ENCODE measurements at places on chromosomes 12 and 14.

DNA sequence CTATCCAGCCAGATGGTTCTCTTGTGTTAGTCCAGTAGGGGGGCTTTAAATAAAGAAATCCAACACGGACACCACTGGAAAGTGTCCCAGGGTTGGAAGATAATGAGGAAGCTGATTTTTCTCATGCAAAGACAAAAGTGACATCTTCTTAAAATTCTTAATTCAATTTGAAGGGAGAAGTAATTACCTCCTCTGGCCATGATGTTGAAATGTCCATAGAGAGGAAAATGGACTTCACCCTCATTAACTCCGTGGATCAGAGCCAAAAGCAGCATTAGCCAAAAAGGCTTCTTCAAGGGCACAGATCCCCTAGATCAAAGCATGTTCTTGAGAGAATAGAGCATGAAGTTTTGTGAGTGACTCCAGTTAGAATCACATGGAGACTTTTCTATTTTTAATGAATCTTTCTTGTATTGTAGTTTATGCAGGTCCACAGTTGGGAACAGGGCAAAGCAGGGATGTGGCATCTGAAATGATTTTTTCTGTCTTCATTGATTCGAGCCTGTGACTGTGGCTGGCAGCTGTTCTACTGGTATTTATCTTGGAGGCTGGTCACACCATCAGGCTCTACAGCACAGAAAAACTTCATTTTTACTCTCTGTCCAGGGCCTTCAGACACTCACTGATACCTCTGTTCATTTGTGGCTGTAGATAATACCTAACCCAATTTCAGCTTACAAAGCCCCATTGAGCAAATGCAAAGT lies 1002.5 kb downstream of the AACS start:
- DNase-seq: no peak

DNA sequence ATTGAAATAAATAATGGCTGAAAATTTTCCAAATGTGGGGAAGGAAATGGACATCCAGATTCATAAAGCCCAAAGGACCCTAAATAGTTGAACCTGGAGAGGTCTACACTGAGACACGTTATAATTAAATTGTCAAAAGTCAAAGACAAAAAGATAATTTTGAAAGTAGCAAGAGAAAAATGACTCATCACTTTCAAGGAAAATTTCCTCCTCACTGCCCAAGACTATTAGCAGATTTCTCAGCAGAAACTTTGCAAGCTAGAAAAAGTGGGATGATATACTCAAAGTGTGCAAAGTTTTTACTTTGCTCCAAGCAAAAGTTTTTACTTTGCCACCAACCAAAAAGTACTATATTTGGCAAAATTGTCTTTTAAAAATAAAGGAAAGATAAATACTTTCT lies 15.9 kb upstream of the KRT83 start:
- no peak for DNase-seq

DNA sequence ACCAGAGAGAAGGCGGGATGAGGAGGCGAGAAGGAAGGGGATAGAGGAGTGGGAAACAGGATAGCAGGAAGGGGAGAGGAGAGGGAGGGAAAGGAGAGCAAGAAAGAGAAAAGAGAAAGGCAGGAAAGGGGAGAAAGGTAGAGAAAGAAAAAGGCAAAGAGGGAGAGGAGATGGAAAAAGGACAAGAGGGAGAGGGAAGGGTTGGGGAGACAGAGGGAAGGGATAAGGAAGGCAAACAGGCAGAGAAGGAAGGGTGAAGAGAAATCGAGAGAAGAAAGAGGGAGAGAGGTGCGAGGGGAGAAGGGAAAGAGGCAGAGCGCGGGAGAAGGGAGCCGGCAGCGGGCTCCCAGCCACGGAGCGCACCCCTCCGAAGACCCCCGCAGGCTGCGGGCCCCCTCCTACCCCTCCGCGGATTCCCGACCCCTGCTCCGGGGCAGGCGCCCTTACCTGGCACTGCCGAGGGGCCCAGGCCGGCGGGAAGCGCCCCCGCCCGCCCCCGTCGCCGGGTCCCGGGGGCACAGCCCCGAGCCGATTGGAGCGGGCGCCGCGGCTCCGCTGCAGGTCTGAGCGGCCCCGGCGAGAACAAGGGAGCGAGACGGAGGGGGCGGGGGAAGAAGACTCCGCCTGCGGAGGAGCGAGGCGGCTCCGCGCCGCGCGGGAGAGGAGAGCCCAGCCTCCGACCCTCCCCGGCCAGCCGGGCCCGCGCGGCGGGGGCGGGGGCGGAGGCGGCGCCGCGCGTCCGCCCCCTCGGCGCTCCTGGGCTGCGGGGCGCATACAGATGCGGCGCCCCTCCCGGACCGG lies at the start of gene CDH24:
CDH24 (minus strand) TSS at position 565 of the 801 bp plus-strand sequence. CDS start 1,787 bp downstream, outside the sequence.
- DNase-seq: no peak

DNA sequence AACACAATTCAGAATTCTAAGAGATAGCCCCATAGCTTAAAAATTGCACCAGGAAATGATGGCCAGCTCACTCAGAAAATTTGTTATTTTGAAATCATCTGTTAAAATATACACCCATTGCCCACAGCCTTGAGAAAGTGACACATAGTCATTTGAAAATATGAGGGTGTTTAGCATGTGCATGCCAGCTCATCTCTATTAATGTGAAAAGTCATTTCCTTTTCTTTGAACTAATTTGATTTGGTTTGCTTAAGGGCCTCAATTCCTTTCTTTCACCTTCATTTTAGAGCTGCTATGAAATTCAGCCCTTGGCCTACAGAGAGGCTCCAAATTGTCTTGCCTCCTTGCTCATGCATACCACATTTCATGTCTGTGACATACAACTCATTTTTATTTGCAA lies 241.4 kb downstream of the PHLDA1 start:
- no peak for DNase-seq

GRCh38 chr12:111995782-111996480 lies 17.0 kb downstream of the TMEM116 start:
- no peak for DNase-seq

GRCh38 chr14:74647678-74648461 lies 35.8 kb upstream of the LTBP2 start:
- no peak for DNase-seq

- DNase-seq: no peak
Observed at GRCh38 chr12:68011882-68012207, 22.6 kb downstream of the IFNG-AS1 start.

- no peak for DNase-seq
Observed at GRCh38 chr12:32148372-32148771, 41.7 kb downstream of the BICD1 start.

DNA sequence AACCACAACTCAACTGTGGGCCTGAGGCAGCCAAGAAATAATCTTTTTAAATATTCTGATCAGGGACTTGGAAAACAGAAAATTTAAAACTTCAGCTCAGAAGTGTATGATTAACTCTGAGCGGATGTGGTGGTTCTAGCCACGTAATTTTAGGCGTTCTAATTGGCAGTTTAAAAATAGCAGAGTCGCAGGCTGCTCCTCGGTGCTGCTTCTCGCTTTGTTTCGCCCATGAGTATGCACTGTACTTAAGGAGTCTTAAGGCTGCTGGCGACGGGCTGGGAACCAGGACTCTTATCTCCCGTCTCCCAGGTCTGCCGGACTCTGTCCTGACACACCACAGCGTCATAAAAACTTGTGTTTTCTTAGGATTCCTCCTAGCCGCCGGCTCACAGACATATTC lies 113.4 kb upstream of the PELI2 start:
- DNase-seq: peak; percentile 1

GRCh38 chr14:54768501-54769129 lies 134.0 kb downstream of the GCH1 start:
- DNase-seq: no peak
